ENCODE measurements at places on chromosomes 4 and X.
A peak's percentile ranks its signal among the peaks of the same experiment; 100 is the strongest.

DNA sequence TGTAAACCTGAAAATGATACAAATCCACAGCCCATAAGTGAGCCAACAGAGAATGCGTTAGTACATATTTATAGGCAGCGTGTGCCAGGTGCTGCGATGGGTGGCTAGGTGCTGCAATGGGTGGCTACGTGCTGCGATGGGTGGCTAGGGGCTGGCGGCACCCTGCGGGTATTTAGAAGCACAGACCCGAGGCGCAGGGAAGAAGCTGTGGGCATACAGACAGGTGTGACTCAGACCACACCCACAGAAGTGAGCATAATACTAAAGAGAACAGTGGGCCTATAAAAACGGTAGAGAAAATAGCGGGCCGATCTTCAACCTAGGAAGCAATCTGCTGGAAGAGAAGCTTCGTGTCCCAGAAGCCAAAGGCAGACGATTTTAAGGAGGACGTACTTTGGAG, 81.1 kb downstream of the FAT1 start:
- H3K27ac ChIP-seq = no peak overlapping the region
- no peak overlapping the region for H3K4me3 ChIP-seq
- no peak for DNase-seq
- H3K36me3 ChIP-seq = no peaks in the 10 kb centered on the region

DNA sequence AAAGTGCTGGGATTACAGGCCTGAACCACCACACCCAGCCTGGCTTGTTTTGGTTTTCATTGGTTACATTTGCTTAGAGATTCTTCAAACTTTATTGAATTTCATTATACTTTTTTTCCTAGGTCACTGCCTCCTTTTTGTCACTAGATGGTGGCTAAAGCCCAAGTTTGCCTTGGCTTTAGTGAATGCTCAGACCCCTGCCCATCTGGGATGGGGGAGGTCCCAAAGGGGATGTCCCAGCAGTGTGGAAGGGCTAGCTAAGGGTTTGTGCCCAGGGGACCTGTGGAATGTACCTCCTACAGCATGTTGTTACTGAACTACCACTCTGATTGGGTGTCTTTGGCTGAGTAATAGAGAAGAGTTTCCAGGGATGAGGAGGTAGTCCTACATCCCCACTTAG, 58.4 kb downstream of the CEP135 start:
- H3K4me1 ChIP-seq = peaks cover 4% of the 10 kb centered on the region
- H3K36me3 ChIP-seq = peaks cover 55% of the 10 kb centered on the region
- H3K4me3 ChIP-seq = no peak overlapping the region
- no peaks in the 10 kb centered on the region for H3K27me3 ChIP-seq
- H3K27ac ChIP-seq = no peak overlapping the region

GRCh38 chrX:153684467-153685155, 3.1 kb upstream of the SLC6A8 start:
- H3K36me3 ChIP-seq = no peaks in the 10 kb centered on the region
- H3K27me3 ChIP-seq = peaks cover 21% of the 10 kb centered on the region
- no peak for DNase-seq
- H3K4me1 ChIP-seq = peaks cover 10% of the 10 kb centered on the region

- H3K27ac ChIP-seq = no peak overlapping the region
- peaks cover 19% of the 10 kb centered on the region for H3K36me3 ChIP-seq
- no peaks in the 10 kb centered on the region for H3K27me3 ChIP-seq
- no peak for DNase-seq
- H3K4me3 ChIP-seq = no peak overlapping the region
Measured at GRCh38 chr4:129113919-129114318, 18.0 kb downstream of the C4orf33 start.

DNA sequence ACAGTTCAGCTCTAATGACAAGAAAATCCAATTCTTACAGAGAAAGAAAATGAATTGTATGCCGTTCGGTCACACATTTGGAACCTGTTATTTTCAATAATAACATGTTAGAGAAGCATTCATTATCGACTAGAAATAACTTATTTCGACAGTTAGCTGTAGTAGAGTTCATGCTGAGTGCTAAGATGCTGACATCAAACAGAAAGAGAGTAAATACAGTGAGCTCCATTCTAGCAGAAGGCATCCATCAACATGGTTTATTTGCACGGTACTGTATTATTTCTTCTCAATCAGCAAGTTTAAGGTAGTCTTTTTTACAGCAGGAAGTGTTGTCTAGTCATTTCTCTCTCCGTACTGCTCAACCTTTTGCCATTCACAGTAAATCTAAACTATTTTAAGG, 732.1 kb downstream of the STIM2 start:
- no peaks in the 10 kb centered on the region for H3K4me1 ChIP-seq
- no peak overlapping the region for H3K4me3 ChIP-seq
- no peaks in the 10 kb centered on the region for H3K36me3 ChIP-seq
- no peak for DNase-seq
- no peak overlapping the region for H3K27ac ChIP-seq
- no peaks in the 10 kb centered on the region for H3K27me3 ChIP-seq

DNA sequence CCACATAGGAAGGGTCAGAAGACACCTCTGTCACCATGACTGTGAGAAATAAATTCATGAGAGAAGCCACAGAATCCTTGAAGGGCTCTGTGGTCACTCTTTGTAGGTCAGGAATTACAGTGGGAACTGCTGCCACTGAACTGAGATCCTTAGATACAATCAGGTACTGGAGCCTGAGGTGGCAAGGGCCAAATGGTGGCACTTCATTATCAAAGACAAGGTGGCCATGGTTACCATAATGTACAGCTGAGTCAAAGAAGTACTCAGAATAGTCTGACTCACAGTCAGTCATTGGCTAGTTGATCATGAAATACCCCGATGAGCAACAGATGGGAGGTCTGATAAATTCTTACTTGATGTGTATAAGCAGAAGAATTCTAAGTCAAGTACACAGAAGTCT, 131.9 kb downstream of the RTL3 start:
- no peaks in the 10 kb centered on the region for H3K27me3 ChIP-seq
- H3K4me1 ChIP-seq = no peaks in the 10 kb centered on the region
- H3K4me3 ChIP-seq = no peak overlapping the region
- no peaks in the 10 kb centered on the region for H3K36me3 ChIP-seq
- no peak overlapping the region for H3K27ac ChIP-seq
- DNase-seq = no peak

GRCh38 chrX:74325130-74326059, 21.4 kb downstream of the ZCCHC13 start:
- no peaks in the 10 kb centered on the region for H3K36me3 ChIP-seq
- H3K27me3 ChIP-seq = no peaks in the 10 kb centered on the region

DNA sequence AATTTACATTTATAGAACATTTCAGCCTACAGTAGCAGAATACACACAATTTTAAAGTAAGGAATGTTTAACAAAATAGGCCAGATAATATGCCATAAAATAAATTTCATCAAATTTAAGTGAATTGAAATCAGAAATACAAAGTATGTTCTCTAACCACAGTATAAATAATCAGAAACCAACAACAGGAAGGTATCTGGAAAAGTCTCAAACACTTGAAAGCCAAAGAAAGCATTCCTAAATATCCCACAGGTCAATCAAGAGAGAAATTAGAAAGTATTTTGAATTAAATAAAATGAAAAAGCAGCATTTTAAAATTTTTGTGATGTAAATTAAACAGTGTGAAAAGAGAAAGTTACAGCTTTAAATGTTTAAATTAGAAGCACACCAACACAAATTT, 899.2 kb downstream of the PDHA2 start:
- no peak for DNase-seq
- H3K27ac ChIP-seq = no peak overlapping the region
- no peaks in the 10 kb centered on the region for H3K4me1 ChIP-seq
- H3K36me3 ChIP-seq = no peaks in the 10 kb centered on the region
- H3K27me3 ChIP-seq = no peaks in the 10 kb centered on the region

GRCh38 chr4:163171590-163171989, 4.9 kb upstream of the NAF1 start:
- H3K4me3 ChIP-seq = no peak overlapping the region
- H3K4me1 ChIP-seq = no peaks in the 10 kb centered on the region
- DNase-seq = no peak
- peaks cover 34% of the 10 kb centered on the region for H3K27me3 ChIP-seq

GRCh38 chrX:11282043-11282442, 11.2 kb upstream of the AMELX start:
- H3K27me3 ChIP-seq = no peaks in the 10 kb centered on the region
- no peak overlapping the region for H3K4me3 ChIP-seq
- DNase-seq = no peak

DNA sequence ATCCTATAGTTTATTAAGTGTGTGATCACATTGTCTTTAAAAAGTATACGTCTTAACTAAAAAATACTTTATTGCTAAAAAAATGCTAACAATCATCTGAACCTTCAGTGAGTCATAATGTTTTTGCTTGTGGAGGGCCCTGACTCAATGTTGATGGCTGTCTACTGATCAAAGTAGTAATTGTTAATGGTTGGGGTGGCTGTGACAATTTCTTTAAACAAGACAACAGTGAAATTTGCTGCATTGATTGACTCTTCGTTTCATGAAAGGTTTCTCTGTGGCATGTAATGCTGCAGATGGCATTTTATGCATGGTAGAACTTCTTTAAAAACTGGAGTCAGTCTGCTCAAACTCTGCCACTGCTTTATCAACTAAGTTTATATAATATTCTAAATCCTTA, 101.4 kb upstream of the IL15 start:
- DNase-seq = no peak
- H3K27me3 ChIP-seq = no peaks in the 10 kb centered on the region
- H3K36me3 ChIP-seq = no peaks in the 10 kb centered on the region
- H3K4me1 ChIP-seq = no peaks in the 10 kb centered on the region

- H3K27me3 ChIP-seq = peaks cover 47% of the 10 kb centered on the region
- H3K4me3 ChIP-seq = no peak overlapping the region
- no peaks in the 10 kb centered on the region for H3K4me1 ChIP-seq
- H3K27ac ChIP-seq = no peak overlapping the region
- no peaks in the 10 kb centered on the region for H3K36me3 ChIP-seq
Measured at GRCh38 chr4:121717680-121718237, 21.0 kb upstream of the ANXA5 start.

GRCh38 chr4:180539284-180539683, 1703.9 kb upstream of the TENM3 start:
- no peak for DNase-seq
- no peaks in the 10 kb centered on the region for H3K4me1 ChIP-seq
- no peaks in the 10 kb centered on the region for H3K27me3 ChIP-seq
- H3K4me3 ChIP-seq = no peak overlapping the region

GRCh38 chrX:39652336-39652735, 445.4 kb downstream of the BCOR start:
- no peaks in the 10 kb centered on the region for H3K36me3 ChIP-seq
- H3K4me3 ChIP-seq = no peak overlapping the region
- no peaks in the 10 kb centered on the region for H3K4me1 ChIP-seq
- no peak overlapping the region for H3K27ac ChIP-seq
- peaks cover 15% of the 10 kb centered on the region for H3K27me3 ChIP-seq

DNA sequence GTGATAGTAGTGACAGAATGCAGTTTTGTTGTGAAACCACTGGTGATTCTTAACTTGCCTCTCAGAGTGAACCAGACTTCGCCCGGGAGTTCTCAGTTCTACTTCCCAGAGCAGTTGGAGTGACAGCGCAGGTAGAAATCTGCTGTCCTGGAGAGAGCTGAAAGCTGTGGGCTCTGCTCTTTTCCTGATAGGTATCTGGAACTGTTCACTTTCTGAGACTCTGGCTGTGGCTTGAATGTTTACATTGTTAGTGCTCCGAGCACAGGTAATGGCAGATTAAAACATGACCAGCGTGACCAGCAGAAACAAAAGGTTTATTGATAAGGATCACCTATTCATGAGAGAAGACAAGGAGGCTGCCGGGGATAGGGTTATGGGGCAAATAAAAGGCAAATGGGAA, 360.7 kb downstream of the BMPR1B start:
- H3K27me3 ChIP-seq = peaks cover 6% of the 10 kb centered on the region
- no peaks in the 10 kb centered on the region for H3K4me1 ChIP-seq
- H3K27ac ChIP-seq = no peak overlapping the region

DNA sequence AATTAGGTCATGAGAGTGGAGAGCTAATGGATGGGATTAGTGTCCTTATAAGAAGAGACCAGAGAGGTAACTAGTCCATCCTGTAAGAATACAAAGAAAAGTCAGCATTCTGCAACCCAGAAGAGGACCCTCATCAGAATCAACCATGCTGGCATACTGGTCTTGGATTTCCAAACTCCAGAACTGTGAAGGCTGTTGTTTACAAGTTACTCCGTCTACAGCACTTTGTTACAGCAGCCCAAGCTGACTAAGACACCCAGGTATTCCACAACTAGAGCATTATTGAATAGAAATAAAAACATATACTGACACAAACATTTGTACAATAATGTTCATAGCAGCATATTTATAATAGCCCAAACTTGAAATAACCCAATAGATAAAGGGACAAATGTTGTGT, 9.2 kb downstream of the TMEM156 start:
- H3K4me3 ChIP-seq = no peak overlapping the region
- peak overlapping the region; percentile 65 for H3K27ac ChIP-seq
- H3K4me1 ChIP-seq = peaks cover 82% of the 10 kb centered on the region
- H3K36me3 ChIP-seq = peaks cover 32% of the 10 kb centered on the region
- no peaks in the 10 kb centered on the region for H3K27me3 ChIP-seq

- no peaks in the 10 kb centered on the region for H3K27me3 ChIP-seq
- peaks cover 16% of the 10 kb centered on the region for H3K36me3 ChIP-seq
- H3K4me3 ChIP-seq = no peak overlapping the region
- H3K4me1 ChIP-seq = peaks cover 13% of the 10 kb centered on the region
Measured at GRCh38 chr4:27024805-27025204, 164.2 kb downstream of the STIM2 start.

DNA sequence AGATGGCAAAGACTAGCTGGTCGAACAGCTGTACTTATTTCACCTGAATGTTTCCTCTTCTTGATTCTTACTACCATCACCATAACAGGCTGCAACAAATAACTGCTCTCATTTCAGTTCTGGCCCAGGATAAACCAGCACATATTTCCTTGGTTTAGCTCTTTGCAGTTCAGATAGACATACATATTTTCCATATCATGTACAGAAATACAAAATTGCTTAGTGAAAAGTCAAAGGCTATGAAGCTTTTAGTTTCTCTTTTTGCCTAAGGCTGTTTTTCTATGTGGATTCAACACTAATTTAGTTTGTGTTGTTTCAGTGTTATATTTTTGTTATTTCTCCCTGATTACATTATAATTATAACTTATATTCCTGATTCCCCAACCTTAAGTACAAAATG, 103.6 kb upstream of the BMP3 start:
- no peaks in the 10 kb centered on the region for H3K27me3 ChIP-seq
- H3K4me3 ChIP-seq = no peak overlapping the region
- H3K4me1 ChIP-seq = no peaks in the 10 kb centered on the region
- DNase-seq = no peak

GRCh38 chr4:78437608-78438088, 113.9 kb upstream of the ANXA3 start:
- no peaks in the 10 kb centered on the region for H3K36me3 ChIP-seq
- H3K4me3 ChIP-seq = no peak overlapping the region
- peaks cover 3% of the 10 kb centered on the region for H3K27me3 ChIP-seq
- no peak overlapping the region for H3K27ac ChIP-seq

DNA sequence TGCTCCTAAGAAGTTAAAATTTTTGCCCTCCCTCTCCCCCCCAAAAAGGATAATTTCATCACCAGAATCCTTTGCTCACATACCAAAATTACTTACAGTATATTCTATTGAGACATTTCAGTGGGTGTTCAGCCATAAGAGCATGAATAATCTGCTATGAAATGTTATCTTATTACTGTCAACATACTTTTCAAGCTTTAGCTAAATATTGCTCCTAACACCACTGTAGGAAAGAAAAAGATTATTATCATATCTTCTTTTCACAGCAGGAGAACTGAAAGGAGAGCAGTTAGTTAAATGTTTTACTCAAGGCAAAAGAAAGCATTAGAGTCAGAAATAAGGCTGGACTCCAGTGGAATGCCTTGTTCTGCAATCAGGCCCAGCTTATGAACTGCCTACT, 231.0 kb upstream of the GYPA start:
- H3K27ac ChIP-seq = no peak overlapping the region
- peaks cover 13% of the 10 kb centered on the region for H3K27me3 ChIP-seq

GRCh38 chr4:117984366-117984680, 50.0 kb upstream of the NDST3 start:
- no peaks in the 10 kb centered on the region for H3K4me1 ChIP-seq
- H3K27me3 ChIP-seq = no peaks in the 10 kb centered on the region
- no peak overlapping the region for H3K4me3 ChIP-seq
